ENCODE measurements at places on chromosomes 16 and 17.

GRCh38 chr17:11944587-11944986 lies 52.7 kb downstream of the ZNF18 start:
- no peak for DNase-seq

GRCh38 chr17:72465191-72466024 lies 344.6 kb downstream of the SOX9 start:
- DNase-seq, result no peak

DNA sequence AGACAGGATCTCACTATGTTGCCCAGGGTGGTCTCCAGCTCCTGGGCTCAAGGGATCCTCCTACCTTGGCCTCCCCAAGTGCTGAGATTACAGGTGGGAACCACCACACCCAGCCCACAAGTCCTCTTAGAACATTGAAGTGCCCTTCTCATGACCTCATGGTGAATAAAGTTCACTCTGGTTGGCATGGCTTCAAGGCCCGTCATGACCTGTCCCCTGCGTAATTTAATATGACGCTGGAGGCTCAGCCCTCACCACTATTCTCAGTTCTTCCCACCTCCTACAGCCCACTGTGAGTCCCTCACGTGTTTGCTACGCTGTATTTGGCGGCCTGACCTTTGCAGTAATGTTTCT lies 1.9 kb downstream of the ENDOV start:
- no peak for DNase-seq

GRCh38 chr17:81013642-81014041 lies 21.3 kb upstream of the BAIAP2 start:
- no peak for DNase-seq

- DNase-seq, result no peak
These were observed at the start of gene USP6 for GRCh38 chr17:5115673-5116651. TSS of gene USP6 (plus strand) at chr17:5116032. CDS start at chr17:5130368, 14,336 bp downstream.

DNA sequence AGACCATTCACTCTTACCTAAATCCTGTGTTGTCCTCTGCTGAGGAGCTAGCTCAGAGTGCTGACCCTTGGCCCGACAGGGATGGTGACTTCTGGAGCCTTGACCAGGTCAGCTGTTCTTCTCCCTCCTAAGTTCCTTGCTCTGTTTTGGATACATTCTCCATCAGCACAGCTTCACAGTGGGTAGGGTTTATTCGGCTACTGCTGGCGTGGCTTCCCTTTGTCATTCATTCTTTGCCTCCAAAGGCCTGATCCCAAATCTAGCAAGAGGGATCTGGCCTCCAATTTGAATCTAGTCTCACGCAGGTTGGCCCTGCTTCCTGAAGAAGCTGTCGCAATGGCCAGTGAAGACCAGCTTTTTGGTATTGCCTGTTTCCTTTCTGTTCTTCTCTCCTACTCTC lies 116.6 kb downstream of the SHISA9 start:
- DNase-seq, result no peak

GRCh38 chr17:42520540-42520951 lies 15.5 kb upstream of the NAGLU start:
- DNase-seq, result no peak

- peak; percentile 27 for DNase-seq
These were observed 20.7 kb upstream of the MNT start for GRCh38 chr17:2421315-2422147.

- no peak for DNase-seq
These were observed 1.2 kb downstream of the TNS4 start for GRCh38 chr17:40500190-40500589.

DNA sequence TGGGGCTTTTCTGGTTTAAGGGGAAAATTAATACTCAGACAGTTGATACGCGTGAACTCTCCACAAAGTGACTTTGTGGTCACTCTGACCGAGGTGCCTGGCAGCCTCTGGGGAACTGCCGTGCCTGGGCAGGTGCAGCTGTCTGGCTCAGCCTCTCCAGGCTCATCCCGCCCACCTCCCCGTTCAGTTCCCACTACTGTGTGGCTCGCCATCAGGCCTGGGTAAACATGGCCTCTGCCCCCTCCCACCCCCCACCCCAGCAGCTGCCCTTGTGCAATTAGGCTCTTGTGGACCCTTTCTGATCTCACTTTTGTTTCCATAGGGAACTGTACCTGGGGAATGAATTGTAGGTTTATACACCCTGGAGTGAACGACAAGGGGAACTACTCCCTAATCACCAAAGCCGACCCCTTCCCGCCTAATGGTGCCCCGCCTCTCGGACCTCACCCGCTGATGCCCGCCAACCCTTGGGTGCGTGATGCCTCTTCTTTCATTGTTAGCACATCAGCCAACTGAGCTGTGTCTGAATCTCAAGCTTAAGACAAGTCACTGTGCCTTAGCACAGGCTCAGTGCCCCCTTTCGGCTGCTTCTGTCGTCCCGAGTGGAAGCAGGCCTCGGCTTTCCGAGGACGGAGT lies 27.8 kb downstream of the ZC3H18 start:
- DNase-seq, result peak; percentile 19

DNA sequence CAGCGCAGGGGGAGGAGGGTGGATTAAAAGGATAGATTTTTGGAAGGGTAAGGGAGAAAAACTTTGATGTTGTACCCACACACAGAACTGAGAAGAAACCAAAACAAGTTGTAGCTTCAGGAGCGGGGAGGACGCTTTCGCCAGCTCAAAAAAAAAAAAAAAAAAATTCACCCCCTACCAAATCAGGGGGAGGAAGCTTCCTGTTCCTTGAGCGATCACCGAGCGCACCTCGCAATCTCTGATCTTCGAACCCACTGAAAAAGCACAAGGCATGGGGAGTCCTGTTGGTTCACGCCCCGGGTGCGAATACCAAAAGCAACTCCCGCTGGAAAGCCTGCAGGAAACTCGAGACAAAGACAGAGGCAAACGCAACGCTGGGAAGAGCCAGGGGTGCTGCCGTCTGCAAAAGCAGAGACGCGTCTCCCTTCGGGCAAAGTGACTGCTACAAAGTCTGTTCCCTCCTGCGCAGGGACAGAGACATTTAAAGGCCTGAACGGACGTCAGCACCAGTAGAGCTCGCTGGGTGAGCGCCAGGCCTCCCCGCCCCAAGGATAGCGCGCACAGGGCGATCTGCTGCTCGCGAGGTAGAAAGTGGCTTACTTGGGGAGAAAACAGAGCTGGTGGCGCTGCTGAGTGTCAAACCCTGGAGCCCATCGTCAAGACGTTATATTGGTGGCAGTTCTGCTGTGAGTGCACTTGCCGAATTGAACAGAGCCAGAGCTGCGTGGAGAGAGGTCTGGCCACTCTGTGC lies 190.4 kb downstream of the USP22 start:
- DNase-seq, result peak; percentile 56

GRCh38 chr17:40209404-40210093 lies 9.6 kb upstream of the WIPF2 start:
- no peak for DNase-seq

DNA sequence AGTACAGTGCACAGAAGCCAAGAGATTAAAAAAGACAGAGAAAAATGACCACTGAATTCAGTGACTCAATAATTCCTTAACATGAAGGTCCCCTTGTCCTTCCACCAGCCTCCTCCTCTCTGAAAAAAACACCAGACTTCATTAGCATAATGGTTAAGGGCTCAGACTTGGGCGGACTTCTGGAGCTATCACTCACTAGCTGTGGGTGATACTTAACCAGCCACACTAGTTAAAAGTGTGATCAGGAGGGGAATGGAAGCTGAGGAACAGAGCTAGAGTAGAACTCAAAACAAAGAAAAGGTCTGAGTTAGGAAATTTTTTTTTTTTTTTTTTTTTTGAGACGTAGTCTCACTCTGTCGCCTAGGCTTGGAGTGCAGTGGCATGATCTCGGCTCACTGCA lies 23.2 kb downstream of the ZNF652 start:
- DNase-seq, result no peak

DNA sequence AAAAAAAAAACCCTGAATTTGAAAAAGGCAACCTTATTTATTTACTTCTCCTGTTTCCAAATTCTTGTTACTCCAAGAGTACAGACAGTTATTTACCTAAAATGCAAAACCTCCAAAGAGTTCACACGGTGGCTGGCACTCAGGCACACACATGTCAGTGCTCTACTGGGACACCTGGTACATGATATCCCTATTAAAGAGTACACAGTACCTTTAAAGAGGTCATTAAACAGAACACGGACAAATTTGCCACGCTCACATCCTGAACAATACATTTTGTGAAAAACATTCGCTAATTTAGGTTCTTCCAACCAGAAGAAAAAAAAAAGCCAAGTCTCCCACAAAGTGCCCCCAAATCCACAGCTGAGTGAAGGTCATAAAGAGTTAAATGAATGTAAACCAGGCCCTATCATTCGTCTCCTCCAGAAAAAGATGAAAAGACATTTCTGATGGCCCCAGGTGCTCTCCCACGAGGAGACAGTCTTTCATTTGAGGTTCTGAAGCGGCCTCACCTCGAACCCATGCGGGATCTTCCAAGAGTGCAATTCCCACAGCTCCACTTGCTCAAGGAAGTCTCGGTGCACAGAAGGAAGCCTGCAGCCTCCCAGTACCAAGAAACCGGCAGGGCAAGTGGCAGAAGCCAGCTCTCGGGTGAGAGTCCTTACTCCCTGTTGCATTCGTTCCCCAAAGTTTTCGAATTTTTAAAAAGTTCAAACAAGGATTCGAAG lies 993 bp downstream of the ERN1 start:
- DNase-seq, result no peak
